ENCODE measurements at places on chromosomes 4 and X.

DNA sequence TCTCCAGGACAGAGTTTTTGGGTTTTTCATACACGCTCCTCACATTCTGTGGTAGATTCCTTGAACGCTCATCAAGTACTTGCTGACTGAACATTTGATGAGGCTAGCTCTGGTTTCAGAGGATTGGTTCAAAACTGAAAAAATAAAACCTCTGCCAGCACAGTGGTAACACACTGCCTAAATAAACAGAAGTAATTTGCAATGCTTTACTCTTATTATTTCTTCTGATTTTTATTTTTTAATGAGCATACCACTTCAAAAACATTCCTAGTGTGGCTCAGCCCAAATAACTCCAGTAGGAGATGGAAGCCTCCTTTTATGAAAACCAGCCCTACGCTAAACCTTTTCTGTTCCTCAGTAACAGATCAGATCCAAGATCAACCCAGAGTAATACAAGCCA lies 72.0 kb upstream of the INTU start:
- no peak for DNase-seq

- DNase-seq: no peak
These were observed 23.0 kb upstream of the GTPBP6 start for GRCh38 chrX:341541-342101.

DNA sequence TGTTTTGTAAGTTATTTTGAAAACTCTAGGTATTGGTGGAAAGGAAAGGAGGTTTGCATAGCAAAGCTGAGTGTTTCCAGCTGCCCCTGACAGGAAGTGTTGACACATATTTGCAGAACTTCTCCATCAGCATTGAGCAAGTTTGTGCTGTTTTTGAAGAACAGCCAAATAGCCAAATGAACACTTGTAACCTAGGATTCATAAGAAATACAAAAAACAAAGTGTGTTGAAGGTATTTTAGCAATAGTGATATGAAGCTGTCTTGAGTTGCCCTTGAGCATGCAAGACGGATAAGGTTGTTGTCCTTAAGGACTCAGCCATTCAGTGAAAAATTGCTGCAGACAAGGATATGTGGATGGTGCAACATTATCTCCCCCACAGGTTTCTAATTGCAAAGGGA lies 68.3 kb upstream of the PGM2 start:
- no peak for DNase-seq

DNA sequence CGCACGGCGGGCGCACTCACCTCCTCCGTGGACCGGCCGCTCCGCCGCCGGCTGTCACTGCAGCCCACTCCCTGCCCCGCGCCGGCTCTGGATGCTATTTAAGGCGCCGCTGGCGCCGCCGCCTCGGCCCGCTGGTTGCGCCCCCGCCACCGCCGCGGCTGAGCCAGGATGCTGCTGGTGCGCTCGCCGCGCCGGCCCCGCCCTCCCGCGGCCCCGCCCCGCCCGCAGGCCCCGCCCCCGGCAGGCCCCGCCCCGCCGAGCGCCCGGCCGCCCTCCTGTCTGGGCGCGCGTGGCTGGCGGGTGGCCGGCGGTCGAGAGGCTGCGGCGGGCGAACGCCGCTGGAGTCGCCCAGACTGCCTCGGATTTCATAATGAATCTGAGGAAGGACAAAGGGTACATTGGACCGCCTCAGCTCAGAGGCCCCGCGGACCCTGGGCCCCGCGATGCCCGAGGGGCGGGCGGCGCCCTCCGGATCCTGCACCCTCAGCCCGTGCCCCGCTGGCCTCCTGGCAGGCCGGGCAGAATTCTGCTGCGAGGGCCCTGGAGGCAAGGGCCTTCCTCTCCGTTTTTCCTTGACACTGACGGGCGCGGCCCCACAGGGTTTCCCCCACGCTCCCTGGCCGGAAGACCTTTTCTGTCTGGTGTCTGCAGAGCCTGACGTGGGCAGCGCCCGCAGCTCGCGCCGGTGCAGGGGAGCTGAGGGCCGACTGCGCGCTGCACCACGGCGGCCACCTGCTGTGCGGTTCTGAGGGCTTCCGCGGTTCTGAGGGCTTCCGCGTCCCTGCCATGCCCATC lies at the start of gene ACSL1:
TSS of gene ACSL1 (minus strand) at position 73 of the 795 bp plus-strand sequence. CDS start 22,454 bp downstream, outside the sequence.
- peak; percentile 93 for DNase-seq

DNA sequence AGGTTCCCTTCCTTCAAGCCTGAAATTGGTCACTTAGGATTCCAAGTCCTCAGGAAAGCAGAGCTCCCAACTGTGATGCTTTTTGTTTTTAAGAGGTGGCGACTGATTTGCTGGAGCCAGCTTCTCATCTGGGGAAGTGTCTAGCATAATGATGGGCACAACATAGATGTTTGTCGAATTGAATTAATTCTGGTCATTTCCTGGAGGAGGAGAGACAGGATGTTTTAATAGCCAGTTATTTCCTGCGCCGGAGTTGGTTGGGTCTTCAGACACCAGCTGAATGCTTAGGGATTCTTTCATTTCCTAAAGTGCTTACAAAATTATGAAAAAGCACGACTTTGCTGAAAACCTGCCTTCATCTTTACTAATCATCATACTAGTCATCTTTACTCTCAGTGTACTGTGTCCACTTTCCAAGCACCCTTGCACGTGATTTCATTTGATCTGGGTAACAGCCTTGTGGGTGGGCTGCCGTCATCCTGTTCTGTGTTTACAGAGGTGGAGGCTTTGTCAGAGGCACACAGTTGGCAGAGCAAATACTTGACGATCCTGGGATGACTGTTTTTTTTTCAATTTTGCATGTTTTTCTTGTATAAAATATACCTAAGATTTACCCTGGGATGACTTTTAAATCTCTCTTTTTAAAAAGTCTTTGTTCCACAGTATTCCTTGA lies 49.5 kb downstream of the RGS12 start:
- DNase-seq: peak; percentile 52

DNA sequence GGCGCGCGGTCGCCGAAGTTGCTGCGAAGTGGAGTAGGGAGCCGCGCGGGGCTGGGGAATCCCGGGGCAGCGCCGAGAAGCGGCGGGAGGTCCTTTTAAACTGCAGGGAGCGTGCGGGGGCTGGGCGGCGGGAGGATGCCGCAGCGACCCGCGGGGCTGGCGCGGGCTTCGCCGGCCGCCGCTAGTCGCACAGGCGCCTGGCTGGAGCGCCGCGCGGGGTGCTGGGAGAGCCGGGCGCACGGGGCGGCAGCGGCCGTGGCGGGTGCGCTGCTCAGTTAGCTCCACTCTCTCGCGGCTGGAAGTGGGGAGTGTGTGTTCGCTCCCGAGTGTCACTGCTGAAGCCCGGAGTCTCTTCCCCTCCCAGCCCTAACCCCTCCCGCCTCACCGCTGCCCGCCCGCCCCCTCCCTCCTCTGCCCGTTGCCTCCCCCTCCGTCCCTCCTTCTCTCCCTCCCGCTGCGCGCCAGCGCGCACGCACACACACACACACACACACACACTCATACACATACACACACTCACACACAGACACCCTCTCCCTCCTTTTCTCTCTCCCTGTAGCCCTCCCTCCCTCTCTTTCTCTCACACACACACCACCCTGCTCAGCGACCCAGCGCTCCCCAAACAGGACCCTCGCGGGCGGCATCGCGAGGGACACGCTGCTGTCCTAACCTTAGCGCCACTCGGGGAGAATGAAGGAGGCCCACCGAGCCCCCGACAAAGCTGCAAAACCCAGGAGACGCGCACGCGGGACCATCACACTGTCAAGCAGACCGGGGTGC lies at the start of gene NDNF:
TSS of gene NDNF (minus strand) at position 312 of the 780 bp plus-strand sequence. CDS start 26,698 bp downstream, outside the sequence.
- DNase-seq: peak; percentile 83

Data from activated CD4-positive, alpha-beta T cell treated with anti-CD3 and anti-CD28 coated beads, Interleukin-2, amount 10 ng/mL, durations not matched to agents 24 days and 14 days (primary cell).